ENCODE measurements at places on chromosomes 7 and 10.

- no peak for DNase-seq
Measured at GRCh38 chr7:129013048-129013724, 41.7 kb downstream of the TNPO3 start.

- no peak for DNase-seq
Measured at GRCh38 chr10:8050556-8051108, 3.9 kb upstream of the GATA3 start.

- DNase-seq: no peak
Measured at GRCh38 chr7:18420748-18421147, 74.8 kb upstream of the HDAC9 start.

GRCh38 chr10:12902135-12902572 is 99.4 kb downstream of the CCDC3 start:
- DNase-seq: peak; percentile 34

DNA sequence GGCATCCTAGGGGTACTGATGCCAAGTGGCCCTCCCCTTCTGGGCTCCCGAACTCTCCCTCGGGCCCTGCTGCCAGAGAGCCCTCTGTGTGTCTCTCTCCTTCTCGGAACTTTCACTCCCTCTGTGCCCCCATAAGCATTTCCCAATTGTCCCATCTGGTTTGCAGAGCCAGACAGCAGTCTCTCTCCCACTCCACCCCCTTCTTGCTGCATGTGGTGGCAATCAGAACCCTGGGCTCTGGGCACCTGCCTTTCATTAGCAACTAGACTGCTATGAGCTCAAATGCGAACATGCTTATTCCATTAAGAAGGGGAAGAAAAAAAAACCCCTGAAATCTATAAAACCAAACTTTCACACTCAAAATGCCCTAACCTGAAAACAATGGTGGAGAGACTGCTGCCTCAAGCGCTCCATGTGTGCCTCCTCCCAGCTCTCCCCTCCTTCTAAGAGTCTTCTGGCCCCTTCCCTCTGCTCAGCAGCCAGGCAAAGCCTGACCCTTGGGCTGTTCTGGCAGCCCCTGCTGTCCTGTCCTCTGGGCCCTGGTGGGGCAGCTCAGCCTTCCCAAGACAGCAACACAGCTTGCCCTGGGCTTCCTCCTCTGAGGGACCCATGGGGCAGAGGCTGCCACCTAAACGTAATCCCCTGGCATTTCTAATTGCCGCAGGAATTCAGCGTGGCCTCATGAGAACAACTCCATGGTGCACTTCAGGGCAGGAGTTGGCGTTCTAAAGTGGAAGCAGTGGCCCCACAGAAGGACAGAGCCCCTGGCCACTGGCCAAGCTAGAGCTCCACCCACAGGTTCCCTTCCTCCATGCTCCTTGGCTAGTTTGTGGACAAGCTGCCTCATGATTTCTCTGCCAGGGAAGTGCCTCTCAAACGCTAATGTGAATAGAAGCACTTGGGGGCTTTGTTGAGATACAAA is 415.4 kb downstream of the PLXNA4 start:
- DNase-seq: peak; percentile 22

GRCh38 chr7:100897772-100898454 is 2.2 kb upstream of the ACHE start:
- DNase-seq: no peak

GRCh38 chr7:99120501-99120900 is 23.4 kb downstream of the SMURF1 start:
- DNase-seq: no peak

- DNase-seq: no peak
Measured at GRCh38 chr10:91048380-91048779, 127.5 kb upstream of the ANKRD1 start.

DNA sequence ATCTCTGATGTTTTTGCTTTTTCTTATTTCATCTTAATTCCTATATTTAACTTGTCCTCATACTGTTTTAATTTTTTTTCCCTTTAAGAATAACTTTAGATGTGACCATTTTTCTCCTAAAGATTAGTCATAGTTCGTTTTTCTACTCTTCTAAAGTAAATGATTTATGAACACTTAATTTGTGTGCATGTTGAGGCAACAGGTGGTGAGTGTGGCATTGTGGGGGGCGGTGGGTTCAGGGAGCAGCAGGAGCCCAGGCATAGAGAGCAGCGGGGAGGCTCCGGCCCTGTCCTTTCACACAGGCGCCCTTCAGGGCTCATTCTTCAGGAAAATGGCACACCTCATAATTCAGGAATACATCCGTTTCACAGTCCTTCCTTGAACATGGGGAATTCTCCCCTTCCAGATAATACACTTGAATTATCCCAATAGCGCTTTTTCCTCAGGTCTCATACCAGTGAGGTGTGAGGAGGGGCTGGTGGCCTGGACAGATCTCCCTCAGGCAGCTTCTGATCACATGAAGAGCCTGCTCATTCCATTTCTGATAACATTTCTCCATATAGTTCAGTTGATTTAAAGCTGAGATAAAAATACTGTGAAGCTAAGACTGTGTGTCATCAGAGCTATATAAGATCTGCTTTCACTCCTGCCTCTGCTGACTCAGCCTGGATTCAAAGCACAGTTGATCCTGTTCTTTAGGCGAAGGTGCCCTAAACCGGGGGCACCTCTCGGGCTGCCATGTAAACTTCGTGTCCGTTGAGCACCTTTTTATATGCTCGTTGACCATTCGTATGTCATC is 40.2 kb downstream of the CUL1 start:
- DNase-seq: no peak

DNA sequence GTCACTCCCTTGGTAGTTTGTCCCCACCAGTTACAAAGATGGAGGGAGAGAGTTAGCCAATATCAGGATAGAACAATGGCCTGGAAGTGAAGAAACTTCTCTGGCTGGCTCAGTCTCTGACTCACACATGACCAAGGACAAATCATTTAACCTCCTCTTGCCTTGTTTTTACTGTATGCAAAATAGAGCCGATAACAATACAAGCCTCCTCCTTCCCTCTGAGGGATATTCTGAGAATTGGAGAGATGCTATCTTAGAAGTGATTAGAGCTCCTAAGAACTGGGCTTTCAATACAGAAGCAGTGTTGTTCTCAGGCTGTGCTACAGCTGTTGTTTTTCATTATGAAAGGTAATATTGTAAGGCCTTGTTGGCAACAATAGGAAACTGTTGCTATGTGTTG is 87.7 kb upstream of the EGR2 start:
- DNase-seq: no peak

- no peak for DNase-seq
Measured at GRCh38 chr10:78397786-78398185, 364.1 kb downstream of the RPS24 start.

- DNase-seq: no peak
Measured at GRCh38 chr10:106920538-106920937, 244.0 kb downstream of the SORCS1 start.

DNA sequence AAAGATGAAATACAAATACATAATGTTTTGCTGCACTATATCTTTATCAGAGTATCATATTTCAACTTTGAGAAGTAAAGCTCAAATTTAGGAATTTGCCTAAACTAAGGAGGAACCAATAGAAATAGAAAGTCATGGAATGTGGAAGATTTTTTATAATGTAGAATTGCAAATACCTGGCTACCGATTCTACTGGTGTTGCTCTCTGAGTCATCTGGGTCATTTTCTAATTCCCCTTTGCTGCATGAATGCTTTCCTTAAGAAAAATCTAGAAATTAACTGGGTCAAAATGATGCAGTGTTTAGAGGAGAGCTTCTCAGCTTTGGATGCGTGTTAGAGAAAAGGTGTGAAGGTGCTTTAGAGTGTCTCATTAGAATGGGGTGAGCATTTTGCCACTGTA is 568.9 kb upstream of the ANKRD30A start:
- no peak for DNase-seq

DNA sequence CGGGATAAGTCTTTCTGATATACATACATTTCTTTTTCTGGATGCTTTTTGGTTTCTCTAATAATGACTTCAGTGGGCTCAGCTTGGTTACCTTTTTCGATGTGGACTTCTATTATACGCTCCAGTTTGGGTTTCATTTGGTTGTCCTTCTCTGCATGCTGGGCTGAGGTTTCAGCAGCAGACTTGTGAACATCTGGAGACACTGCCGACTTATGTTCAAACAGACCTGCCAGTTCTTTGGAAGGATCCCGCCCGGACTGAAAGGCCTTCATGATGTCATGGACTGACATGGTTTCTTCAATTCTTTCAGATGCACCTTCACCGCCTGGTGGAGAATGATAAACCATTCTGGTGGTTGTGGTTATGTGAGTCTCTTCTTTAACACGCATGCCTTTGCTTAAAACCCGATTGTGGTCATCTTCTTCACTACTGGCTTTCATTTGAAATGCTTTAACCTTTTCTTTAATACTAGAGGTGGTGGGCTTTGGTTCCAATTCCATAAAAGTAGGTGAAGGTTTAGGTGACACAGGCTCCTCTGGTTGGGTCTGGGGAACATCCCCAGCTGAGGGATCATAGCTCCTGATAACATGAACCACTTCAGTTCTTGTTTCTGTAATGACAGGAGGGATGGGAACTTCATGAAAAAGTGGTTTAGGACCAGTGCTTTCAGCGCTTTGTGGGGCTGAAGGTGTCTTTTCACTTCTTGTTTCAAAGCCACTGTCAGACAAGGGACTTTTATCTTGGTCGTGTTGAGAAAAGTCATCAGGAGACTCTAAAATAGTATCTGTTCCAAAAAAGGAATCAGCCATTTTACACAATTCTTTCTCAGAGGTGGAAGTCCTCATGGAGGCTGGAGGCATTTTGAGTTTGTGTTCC is 167.7 kb upstream of the CCDC6 start:
- DNase-seq: no peak

All from amygdala (tissue), 56 donors.